Fibroblast of skin of right quadriceps (primary cell): ENCODE measurements at places on chromosomes 1 and 21.
A peak's percentile ranks its signal among the peaks of the same experiment; 100 is the strongest.

DNA sequence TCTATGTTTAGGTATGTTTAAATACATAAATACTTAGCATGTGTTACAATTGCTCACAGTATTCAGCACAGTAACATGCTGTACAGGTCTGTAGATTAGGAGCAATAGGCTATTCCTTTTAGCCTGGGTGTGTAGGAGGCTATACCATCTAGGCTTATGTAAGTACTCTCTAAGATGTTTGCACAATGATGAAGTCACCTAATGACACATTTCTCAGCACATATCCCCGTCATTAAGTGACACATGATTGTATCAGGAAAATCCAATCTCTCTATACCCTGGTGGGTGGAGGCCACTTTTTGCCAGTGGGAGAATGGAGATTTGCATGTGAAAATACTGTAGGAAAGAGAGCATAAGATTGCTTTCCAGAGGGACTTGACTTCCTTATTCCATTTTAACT lies 5.5 kb upstream of the TEDDM1 start:
- DNase-seq: no peak

- DNase-seq: peak; percentile 44
Observed at GRCh38 chr1:32336963-32337675, 1.1 kb upstream of the MARCKSL1 start.

DNA sequence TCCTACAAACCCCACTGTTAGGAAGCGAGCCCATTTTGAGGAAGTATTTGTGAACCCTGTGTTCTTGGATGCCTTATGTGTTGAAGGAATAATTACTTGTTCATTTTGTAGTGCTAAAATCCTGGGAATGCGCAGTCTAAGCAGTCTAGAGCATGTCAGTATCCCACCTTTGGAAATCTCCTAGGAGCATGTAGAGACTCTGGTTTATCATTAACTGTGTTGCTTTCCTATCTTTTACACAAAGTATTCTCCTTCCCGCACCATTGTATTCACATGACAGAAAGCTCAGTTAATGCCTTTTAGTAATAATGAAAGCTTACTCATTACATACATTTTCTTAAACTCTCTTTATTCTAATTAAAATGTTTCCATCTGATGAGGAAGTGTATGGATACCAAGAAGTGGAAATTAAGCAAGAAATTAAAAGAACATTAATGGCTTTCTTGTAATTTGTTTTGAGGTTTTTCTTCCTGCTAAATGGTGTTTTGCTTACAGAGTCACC lies 99.4 kb downstream of the CAMTA1 start:
- no peak for DNase-seq

- no peak for DNase-seq
Observed at GRCh38 chr1:218362418-218363076, 17.4 kb downstream of the TGFB2 start.

DNA sequence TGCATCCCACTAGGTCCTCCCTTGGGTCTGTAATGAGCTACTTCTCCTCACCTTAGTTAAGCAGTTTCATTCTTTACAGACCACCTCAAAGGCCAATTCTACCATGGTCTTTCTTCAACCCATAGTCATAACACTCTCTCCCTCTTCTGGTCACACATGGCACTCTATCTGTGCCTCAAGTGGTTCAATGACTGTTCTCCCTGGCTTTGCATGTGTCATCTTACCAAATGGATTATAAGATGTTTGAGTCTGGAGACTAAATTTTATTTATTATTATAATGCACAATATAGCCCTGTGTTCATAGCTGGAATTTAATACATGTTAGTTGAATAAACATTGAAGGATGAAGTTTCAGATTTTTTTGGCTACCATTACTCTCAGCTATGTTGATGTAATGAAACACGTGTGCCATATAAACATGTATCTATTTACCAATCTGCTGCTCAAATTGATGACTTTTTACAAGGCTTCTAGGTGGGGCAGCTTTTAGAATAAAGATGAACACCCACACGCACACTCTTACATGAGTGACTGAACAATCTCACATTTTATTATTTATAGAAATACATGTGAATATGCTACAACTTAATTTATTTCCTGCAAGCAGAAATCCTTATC lies 102.1 kb downstream of the RUNX1 start:
- no peak for DNase-seq

DNA sequence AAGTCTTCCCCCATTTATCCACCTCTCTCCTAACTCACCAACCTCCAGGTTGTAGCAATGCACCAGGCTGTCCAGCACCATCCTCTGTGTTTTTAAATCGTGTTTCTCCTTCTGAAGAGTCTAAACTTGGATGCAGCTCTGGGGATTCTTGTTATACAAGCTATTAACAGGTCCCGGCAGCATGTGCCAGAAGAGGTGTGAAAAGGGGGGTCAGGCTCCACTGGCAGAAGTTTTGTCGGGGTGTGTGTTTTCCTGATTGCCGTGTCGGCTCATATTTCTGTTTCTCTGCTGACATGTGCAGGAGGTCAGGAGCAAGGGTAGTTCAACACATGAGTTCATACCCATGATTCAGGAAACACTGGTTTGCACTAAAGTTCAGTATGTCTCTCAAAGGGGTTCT lies 658.6 kb upstream of the CAMK1G start:
- no peak for DNase-seq

GRCh38 chr1:111476761-111477309 lies 3.1 kb downstream of the C1orf162 start:
- DNase-seq: no peak

DNA sequence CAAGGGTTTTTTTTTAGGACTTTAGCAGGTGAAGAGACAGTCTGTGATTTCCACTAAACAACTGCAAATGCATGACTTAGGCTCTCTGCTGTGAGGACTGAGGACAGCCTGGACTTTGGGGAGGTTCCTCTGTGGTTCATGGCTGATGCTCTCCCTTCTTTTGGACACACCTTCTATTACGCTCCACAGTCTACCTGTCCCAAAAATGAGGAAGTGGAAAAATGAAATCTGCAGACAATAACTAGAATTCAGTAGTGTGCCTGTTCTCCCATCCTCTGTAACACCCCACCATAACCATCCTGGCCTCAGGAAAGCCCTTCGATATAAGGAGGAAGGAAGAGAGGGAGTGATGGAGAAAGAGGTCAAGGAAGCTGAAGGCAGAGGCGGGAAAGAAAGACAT lies 68.7 kb downstream of the NTPCR start:
- DNase-seq: no peak

- DNase-seq: no peak
Observed at GRCh38 chr21:26522704-26523103, 50.4 kb downstream of the CYYR1 start.

GRCh38 chr1:2979191-2980072 lies 41.8 kb upstream of the ACTRT2 start:
- DNase-seq: no peak

DNA sequence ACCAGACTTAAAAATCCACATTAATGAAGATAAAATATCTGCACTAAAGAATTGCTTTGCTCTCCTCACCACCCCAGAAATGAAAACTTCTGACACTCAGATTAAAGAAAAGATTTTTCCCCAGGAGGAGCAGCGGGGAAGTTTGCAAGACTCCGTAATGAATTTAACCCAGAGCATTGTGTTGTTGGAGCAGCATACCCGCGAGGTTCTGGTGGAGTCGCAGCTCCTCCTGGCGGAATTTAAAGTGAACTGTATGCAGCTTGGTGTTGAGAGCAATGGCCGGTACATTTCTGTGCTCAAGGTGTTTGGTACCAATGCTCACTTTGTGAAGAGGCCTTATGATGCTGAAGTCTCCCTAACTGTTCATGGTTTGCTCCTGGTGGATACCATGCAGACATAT lies 46.4 kb downstream of the VPS13D start:
- DNase-seq: peak; percentile 33

- peak; percentile 73 for DNase-seq
Observed at GRCh38 chr1:39086865-39087409, 60.8 kb downstream of the NDUFS5 start.

DNA sequence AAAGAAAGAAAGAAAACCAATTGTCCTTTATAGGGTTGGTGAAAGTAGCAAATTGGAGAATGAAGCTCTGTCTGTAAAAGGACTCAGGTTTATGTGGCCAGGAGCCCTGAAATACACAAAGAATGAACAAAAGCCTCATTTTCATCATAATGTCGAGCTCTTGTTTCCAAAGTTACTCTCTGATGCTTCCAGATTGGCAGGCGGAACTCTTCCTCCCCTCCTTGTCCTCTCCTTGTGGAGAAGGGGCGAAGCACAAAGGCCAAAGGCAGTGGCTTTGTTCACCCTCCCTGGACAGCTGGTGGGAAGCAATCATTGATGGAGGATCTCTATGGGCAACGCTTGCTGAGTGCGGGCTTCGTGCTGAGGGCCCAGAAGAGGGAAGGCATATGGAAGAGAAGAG lies 5.6 kb downstream of the CA6 start:
- no peak for DNase-seq

GRCh38 chr1:226656601-226657277 lies 82.3 kb downstream of the ITPKB start:
- peak; percentile 76 for DNase-seq

DNA sequence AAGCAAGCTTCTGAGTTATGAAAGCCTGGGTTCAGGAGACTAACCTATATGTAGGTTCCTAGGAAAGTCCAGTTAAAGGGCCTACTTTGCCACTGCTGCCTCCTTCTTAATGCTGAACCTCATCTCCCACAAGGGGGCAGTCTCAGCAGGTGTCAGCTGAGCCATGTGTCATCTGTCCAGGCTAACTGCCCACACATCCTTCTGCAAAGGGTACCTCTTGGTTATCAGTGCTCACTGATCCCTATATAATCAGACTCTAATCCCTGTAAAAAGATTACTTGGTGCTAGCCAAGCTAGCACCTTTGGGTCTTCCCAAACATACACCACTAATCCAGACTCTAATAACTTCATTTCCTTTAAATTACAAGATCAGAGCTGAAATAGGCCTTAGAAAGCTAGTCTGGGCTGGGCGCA lies 9.0 kb downstream of the PRDX1 start:
- DNase-seq: peak; percentile 46

GRCh38 chr1:41695118-41695745 lies 210.7 kb upstream of the EDN2 start:
- DNase-seq: no peak

- DNase-seq: peak; percentile 63
Observed at GRCh38 chr1:184027826-184028695, 9.5 kb downstream of the COLGALT2 start.

GRCh38 chr1:229218612-229219025 lies 52.3 kb upstream of the RAB4A start:
- DNase-seq: no peak

DNA sequence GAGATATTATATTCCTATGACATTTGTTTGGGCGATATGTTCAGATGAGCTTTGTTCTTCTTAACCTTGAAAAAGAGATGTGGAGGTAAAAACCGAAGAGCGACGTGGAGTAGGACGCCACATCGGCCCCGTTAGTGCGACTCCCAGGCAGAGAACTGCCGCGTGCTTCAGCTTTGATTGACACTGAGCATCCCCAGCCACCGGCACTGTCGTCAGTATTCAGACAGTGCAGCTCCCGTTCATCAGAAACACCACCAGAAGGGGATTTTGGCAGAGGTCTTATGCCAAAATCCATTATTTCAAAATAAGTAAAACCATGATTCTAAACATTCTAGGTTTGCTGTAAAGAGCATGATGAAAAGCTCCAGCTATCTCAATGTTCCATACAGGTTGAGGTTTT lies 66.5 kb downstream of the AGPAT3 start:
- no peak for DNase-seq
